ENCODE measurements at places on chromosomes 4 and X.

- DNase-seq = no peak
These were observed 101.1 kb downstream of the TSPAN5 start for GRCh38 chr4:98557194-98557892.

DNA sequence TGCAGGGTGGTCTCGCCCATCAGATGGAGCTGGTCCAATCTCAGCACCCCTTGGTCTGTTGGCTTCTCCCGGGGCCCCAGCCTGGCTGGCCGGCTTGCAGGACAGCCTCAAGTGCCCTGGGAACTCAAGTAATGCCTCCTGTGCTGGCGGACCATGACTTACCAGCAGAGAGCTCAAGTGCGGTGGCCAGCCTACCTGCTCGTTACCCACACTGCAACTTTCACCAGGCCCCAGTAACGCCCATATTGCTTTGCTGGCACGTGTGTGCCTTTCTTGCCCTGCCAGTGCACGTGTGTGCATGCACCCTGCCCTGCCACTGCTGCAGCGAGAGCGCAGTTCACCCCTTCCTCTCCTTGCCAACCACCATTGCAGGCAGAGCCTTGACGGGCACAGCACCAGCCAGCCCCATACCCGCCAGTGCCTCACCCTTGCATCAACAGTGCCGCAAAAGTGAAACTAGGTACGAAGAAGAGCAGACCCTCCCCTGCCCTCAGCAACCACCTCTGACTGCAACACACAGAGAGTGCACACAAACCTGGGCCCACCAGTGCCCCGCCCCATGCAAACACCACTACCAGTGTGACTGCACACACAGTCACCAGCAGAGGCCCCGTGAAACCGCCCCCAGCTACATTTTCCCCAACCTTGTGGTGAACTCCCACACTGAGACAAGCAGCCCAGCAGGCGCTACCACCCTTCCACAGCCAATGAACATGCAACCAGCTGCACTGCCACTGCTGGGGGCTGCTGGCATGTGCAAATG is 88.9 kb upstream of the POU3F4 start:
- DNase-seq = no peak

GRCh38 chr4:7059662-7060061 is 8.2 kb downstream of the GRPEL1 start:
- no peak for DNase-seq

DNA sequence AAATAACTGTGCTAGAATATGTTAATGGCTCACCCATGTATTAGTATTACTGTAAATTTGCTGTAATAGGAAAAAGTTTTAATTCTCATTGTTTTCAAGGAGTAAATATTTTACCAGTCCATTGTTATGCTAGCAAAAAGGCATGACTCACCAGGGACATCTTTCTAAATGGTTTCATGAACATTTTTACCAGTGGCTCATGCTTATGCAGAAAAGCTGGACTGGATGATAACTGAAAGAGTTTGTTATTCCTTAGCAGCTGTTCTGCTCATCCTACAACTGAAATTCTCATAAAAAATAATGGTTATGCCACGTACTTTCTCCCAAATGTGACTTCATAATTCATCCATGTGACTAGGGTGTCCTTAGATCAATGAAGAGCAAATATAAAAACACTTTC is 111.9 kb upstream of the PCDH18 start:
- no peak for DNase-seq
